ENCODE measurements at places on chromosomes 4 and X.
A peak's percentile ranks its signal among the peaks of the same experiment; 100 is the strongest.

GRCh38 chrX:7168371-7168770, 20.4 kb upstream of the PUDP start:
- no peak overlapping the region for H3K27ac ChIP-seq
- H3K4me1 ChIP-seq = no peaks in the 10 kb centered on the region
- DNase-seq = no peak
- H3K36me3 ChIP-seq = no peaks in the 10 kb centered on the region

GRCh38 chr4:15412461-15412860, 15.4 kb upstream of the C1QTNF7 start:
- H3K36me3 ChIP-seq = no peaks in the 10 kb centered on the region
- no peaks in the 10 kb centered on the region for H3K27me3 ChIP-seq

- no peaks in the 10 kb centered on the region for H3K4me1 ChIP-seq
- DNase-seq = no peak
- H3K27me3 ChIP-seq = no peaks in the 10 kb centered on the region
- no peak overlapping the region for H3K27ac ChIP-seq
- no peak overlapping the region for H3K4me3 ChIP-seq
- no peaks in the 10 kb centered on the region for H3K36me3 ChIP-seq
These were observed 71.1 kb upstream of the NLGN4X start for GRCh38 chrX:6299724-6300123.

GRCh38 chrX:20362268-20363267, 95.9 kb upstream of the RPS6KA3 start:
- H3K27ac ChIP-seq = no peak overlapping the region
- no peaks in the 10 kb centered on the region for H3K36me3 ChIP-seq
- no peaks in the 10 kb centered on the region for H3K4me1 ChIP-seq
- no peak for DNase-seq
- no peak overlapping the region for H3K4me3 ChIP-seq

- no peak overlapping the region for H3K27ac ChIP-seq
- H3K36me3 ChIP-seq = no peaks in the 10 kb centered on the region
- no peaks in the 10 kb centered on the region for H3K27me3 ChIP-seq
These were observed 149.0 kb downstream of the CXXC4 start for GRCh38 chr4:104345598-104346242.

- no peak overlapping the region for H3K27ac ChIP-seq
- no peaks in the 10 kb centered on the region for H3K36me3 ChIP-seq
- no peak overlapping the region for H3K4me3 ChIP-seq
- no peaks in the 10 kb centered on the region for H3K4me1 ChIP-seq
These were observed 335.7 kb upstream of the FSTL5 start for GRCh38 chr4:162499478-162499877.

DNA sequence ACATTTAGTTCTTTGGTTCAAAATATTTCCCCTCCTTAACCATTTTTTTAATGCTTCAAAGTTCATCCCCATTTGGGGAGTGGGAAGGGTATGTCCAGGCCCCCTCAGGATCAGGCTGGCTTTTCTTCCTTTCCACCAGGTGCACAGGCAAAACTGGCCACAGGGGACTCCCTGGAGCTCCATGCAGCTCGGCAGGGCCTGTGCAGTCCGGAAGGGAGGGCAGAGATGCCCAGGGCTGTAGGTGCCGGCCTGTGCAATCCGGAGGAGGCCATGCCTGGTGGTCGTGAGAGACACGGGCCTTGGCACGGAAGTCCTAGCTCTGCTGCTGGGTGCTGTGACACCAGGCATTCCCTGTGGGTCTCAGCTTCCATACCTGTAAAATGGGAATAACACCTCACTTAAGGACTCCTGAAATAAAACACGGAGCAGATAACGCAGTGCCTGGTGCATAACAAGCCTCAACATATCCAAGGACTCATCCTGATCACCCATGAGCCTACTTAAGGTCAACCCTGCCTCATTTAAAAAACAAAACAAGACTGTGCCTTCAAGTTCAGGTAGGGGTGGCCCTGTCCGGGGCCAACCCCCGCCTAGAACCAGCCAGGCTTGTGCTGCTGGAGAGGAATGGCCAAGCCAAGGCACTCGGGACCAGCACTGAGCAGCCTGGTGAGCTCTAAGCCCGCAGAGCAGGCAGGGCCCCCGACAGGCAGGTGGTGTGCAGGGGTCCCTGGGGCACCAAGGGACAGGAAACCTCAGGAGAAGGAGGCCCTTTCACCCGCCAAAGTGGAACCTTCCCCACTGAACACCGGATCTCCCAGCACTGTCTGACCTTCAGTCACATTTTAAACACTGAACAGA, 21.2 kb upstream of the CYP4V2 start:
- no peak overlapping the region for H3K27ac ChIP-seq
- H3K4me1 ChIP-seq = no peaks in the 10 kb centered on the region
- H3K27me3 ChIP-seq = no peaks in the 10 kb centered on the region
- H3K4me3 ChIP-seq = no peak overlapping the region
- no peaks in the 10 kb centered on the region for H3K36me3 ChIP-seq

DNA sequence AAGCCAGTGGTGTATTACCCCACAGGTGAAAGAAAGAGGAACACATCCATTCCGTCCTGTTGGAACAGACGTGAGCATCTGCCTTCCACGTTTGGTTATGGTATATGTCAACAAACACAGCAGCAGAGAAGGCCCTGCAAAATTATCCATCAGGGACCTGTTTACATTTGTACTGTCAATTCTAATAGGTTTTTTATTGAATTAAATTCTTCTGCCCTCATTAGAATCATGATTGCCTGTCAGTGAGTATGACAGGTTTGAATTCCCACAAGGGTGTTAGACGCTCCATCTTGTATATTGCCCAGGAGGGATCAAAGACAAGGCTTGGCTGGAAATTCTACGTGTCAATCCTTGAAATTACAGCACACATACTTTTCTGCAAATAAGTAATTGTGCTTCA, 339.9 kb upstream of the NOCT start:
- no peaks in the 10 kb centered on the region for H3K36me3 ChIP-seq
- H3K4me3 ChIP-seq = no peak overlapping the region
- H3K27ac ChIP-seq = no peak overlapping the region
- H3K27me3 ChIP-seq = no peaks in the 10 kb centered on the region
- no peak for DNase-seq

DNA sequence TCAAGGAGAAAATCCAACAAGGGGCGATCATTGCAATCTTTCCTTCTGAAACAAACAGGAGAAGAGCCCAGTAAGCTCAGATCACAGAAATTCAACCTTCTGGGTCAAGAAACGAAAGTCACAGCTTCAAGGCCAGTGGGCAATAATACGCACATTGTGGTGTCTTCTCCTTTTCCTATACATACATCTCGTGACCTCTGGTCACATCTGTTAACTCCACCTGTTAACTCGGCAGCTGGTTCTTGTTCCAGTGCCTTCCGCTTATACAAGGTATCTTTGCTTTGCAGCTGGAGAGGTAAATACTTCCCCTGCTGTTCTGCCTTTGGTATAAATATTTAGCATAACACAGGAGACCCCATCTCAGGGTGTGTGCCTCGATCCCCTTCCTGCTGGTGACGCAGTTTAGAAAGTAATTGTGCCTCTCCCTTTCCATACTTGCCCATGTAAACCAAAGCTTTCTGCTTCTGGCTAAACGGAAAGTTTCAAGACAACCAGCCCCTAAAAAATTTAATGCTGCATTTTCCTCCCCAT, 45.0 kb downstream of the CCDC149 start:
- no peak for DNase-seq
- H3K4me1 ChIP-seq = no peaks in the 10 kb centered on the region
- no peak overlapping the region for H3K27ac ChIP-seq
- H3K27me3 ChIP-seq = no peaks in the 10 kb centered on the region

DNA sequence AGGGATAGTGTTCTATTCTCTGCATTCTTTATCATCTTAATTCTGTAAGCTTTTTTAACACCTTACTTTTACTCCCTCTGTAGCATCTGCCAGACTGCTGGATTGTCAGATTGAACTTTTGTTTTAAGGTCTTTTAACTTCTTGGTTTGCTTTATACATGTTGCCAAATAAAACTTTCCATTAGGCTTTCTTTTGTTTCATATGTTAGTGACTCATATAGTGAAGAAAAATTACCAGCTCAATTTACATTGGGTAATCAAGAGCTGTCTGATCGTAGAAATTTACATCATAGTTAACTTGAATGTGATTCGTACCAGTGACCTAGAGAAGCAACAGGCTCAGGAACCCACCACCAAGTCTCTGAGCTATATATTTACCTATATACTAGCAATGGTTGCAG, 28.5 kb upstream of the KLHL4 start:
- no peaks in the 10 kb centered on the region for H3K4me1 ChIP-seq
- no peaks in the 10 kb centered on the region for H3K27me3 ChIP-seq
- no peak for DNase-seq
- H3K4me3 ChIP-seq = no peak overlapping the region
- no peaks in the 10 kb centered on the region for H3K36me3 ChIP-seq

DNA sequence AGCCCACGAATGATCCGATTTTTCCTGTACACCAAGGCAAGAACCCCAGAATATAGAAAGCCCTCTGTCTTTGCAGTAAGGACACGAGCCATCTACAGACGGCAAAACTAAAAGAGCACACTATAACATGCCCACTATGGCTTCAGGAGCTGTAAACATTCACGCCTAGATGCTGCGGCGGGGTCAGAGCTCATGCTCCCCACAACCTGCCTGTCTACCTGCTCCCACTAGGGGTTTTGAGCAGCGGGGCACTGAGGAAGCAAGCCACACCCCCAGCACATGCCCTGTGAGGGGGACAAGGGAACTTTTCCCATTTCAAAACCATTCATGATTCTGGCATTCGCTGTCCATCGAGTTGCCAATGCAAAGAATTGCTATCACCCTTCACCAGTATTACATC, 144.8 kb downstream of the PAPSS1 start:
- H3K27ac ChIP-seq = no peak overlapping the region
- H3K4me1 ChIP-seq = no peaks in the 10 kb centered on the region
- H3K4me3 ChIP-seq = no peak overlapping the region
- no peak for DNase-seq
- H3K27me3 ChIP-seq = no peaks in the 10 kb centered on the region

DNA sequence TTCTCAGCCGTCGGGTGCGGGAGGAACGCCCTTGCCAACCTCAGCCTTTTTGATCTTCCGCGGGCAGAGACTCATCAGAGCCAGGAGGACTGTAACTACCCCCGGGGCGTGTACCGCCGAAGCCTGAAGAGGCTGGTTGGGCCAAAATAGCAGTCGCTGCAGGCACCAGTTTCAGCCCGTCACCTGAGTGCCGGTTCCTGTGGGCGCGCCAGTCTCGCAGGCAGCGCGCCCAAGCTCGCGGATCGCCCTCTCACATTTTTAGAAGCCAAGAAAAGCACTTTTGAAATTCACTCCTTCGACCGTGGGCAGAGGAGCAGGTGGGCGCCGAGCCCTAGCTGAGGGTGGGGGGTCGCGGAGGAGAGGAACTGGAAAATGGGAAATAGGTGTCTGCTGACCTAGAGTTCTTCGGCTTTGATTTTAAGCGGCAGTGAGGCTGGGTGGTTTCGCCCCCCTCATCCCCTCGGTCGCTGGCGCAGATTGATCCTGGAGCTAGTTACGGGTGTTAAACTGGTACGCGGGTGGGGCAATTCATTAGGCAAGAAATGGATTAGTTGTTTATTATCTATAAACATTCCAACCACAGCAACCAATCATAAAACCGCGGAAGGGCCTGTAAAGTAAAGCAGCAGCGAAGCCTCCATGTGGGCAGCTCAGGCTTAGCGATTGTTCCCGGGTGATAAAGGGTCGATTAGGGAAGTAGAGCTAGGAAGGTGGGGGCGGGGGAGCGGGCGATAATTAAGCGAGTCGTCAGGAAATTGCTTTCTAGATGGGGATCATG, 69.2 kb downstream of the FBXO8 start:
- H3K4me3 ChIP-seq = peak overlapping the region; percentile 16
- no peak for DNase-seq
- peaks cover 33% of the 10 kb centered on the region for H3K4me1 ChIP-seq
- H3K36me3 ChIP-seq = no peaks in the 10 kb centered on the region
- no peak overlapping the region for H3K27ac ChIP-seq
- H3K27me3 ChIP-seq = peaks cover 71% of the 10 kb centered on the region

DNA sequence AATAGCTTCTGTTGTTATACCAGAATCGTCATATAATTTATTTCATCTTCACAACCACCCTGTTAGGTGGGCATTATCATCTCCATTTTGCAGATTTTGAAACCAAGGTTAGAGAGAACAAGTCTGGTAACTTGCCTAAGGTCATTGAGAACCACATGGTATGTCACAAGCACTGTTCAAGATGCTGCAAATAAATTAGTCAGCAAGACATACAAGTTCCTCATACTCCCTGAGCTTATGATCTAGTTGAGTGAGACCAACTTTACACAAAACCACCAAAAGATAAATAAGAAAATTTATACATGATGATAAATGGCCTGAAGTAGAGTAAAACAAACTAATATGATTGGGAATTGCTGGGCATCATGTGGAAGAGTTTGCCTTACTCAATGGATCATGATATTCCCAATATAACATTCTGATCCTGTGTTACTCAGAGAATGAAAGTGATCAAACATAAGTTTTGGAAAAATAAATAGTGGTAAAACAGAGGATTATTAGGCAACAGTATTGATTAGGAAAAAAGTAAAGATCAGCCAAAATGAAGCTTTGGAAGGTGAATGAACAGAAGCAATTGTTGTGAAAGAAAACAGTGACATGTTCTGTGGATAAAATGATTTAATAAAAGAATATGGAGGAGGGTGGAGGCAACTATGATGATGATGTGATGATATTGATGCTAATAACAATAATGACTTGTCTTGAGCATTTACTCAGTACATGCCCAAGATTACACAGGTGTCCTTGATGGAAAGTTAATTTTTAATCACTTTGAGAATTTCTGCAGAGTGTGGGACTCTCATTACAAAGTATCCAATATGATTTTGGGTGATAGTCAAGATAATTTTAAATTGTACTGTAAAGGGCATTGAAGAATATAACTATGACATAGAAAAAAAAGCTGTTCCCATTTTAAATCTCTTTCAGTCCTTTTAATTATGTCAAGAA, 34.1 kb upstream of the IL1RAPL1 start:
- H3K4me1 ChIP-seq = no peaks in the 10 kb centered on the region
- no peak for DNase-seq
- no peaks in the 10 kb centered on the region for H3K27me3 ChIP-seq

GRCh38 chrX:7115557-7115956, 32.0 kb upstream of the STS start:
- no peaks in the 10 kb centered on the region for H3K27me3 ChIP-seq
- no peak overlapping the region for H3K27ac ChIP-seq
- DNase-seq = no peak
- H3K4me1 ChIP-seq = no peaks in the 10 kb centered on the region
- H3K4me3 ChIP-seq = no peak overlapping the region
